ENCODE measurements at places on chromosomes 2 and 18. TPM values are rescaled to one million over a fixed set of nuclear protein-coding genes. Genes with fewer than 3 reads are reported as not detected.

COLEC12 gene
- 107 TPM for polyA plus RNA-seq

RAD51AP2 gene
- polyA plus RNA-seq = 0.69 TPM

CSRNP3 gene
- polyA plus RNA-seq = 5.4 TPM

STAT4 gene
- polyA plus RNA-seq = 8.8 TPM

FAP gene
- polyA plus RNA-seq = 51.6 TPM

ATP8B1 gene
- 18.3 TPM for polyA plus RNA-seq

TSPYL6 gene
- polyA plus RNA-seq = 0.05 TPM

ADRA2B gene
- polyA plus RNA-seq = 0.60 TPM

SERPINB3 gene
- polyA plus RNA-seq = not detected

ZSWIM2 gene
- not detected for polyA plus RNA-seq

RAPGEF4 gene
- polyA plus RNA-seq = 12.6 TPM

GRCh38 chr2:45212953-45213635, 203.8 kb upstream of the SIX2 start:
- DNase-seq = no peak

DNA sequence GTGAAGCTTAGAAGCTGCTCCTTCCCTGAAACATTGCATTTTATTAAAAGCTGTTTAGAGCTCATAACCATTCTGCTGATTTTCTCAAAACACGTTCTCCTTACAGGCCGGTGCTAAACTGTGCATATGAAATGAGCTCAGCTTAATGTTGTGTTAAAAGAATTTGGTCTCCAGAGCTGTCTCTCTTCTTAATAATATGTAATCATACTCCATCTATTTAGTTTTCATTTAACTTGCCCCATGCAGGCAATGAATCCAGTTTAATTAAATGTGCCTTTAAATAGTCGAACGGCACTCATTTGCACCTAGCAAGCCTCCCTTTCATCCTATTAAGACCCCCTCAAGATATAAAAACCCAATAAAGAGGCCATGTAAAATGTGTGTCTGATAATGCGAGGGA, 76.3 kb downstream of the HNMT start:
- DNase-seq = no peak

- peak; percentile 58 for DNase-seq
Measured at GRCh38 chr2:201440182-201440581, 11.1 kb downstream of the TRAK2 start.

GRCh38 chr2:30801821-30802455, 5.3 kb downstream of the CAPN13 start:
- no peak for DNase-seq

GRCh38 chr2:113060396-113060795, 1.4 kb downstream of the IL36RN start:
- no peak for DNase-seq

GRCh38 chr18:31821545-31822171, 61.0 kb upstream of the SLC25A52 start:
- DNase-seq = no peak

- DNase-seq = no peak
Measured at GRCh38 chr18:48886520-48887293, 64.1 kb downstream of the SMAD7 start.

DNA sequence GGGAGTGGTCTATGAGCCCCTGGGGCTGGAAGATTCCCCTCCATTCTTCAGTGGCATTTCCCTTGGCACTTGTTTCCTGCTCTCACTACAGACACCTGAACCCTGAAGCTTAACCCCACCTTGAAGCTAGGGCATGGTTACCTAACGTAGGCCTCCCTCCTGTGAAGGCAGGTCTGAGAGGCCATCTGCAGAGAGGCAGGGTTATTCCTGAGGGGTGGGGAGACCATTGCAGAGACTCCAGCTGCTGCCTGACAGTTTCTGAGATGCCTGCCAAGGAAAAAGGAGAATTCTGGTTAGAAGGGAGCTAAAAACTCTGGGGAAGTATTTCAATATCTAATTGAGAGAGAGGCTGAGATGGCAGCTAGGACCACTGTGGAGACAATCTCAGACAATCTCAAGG, 119.3 kb upstream of the NDUFV2 start:
- no peak for DNase-seq

DNA sequence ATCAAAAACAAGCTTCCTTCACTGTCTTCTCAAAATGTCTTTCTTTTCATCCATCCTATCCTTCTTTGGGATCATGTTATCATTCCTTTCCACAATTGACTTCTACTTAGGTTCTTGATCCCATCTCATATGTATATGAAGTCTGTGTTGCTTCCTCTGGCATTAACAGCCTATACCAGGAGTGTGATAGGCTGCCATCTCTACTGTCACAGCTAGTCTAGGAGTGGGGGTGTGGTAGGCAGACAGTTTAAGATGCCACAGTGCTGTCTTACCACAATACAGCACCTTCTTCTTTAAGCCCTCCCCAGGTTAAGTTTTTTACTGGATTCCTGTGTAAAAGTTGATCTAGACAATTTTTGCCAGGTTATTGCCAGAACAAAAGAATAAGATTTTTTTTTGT, 3.7 kb upstream of the HTR2B start:
- DNase-seq = no peak

DNA sequence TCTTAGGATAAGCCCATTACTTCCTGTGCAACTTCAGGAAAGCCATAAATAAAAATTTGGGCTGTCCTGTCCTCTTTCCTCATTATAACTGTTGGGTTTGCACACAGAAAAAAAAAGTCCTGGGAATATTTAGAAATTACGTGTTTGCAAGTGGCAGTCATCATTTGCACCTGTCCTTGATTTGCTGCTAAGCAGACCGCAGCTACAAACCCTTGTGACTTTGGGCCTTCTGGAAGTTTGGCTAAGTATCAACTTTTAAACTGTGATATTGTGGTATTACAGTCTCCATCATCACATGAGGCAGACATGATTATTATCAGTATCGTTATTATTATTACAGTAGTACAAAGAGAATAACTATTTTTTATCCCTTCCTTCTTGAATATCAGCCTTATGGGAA, 260.7 kb upstream of the SESTD1 start:
- no peak for DNase-seq

- DNase-seq = no peak
Measured at GRCh38 chr2:3488855-3489763, 30.2 kb downstream of the ADI1 start.

DNA sequence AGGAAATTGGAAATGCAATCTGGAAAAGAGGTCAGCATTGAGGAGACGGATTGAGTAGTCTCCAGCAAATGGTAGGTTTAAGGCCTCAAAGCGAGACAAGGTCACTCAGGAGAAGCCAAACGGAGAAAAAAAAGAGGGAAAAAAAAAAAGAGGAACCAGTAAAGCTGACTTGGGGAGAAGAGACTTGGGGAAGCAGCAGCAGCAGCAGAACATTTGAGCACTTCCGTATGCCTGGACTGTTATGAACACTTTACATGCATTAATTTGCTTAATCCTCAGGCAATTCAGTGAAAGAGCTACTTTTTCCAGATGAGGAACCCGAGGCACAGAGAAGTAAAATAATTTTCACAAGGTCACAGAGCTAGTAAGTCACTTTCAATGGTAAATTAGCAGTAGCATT, 81.3 kb downstream of the OSBPL6 start:
- DNase-seq = no peak

DNA sequence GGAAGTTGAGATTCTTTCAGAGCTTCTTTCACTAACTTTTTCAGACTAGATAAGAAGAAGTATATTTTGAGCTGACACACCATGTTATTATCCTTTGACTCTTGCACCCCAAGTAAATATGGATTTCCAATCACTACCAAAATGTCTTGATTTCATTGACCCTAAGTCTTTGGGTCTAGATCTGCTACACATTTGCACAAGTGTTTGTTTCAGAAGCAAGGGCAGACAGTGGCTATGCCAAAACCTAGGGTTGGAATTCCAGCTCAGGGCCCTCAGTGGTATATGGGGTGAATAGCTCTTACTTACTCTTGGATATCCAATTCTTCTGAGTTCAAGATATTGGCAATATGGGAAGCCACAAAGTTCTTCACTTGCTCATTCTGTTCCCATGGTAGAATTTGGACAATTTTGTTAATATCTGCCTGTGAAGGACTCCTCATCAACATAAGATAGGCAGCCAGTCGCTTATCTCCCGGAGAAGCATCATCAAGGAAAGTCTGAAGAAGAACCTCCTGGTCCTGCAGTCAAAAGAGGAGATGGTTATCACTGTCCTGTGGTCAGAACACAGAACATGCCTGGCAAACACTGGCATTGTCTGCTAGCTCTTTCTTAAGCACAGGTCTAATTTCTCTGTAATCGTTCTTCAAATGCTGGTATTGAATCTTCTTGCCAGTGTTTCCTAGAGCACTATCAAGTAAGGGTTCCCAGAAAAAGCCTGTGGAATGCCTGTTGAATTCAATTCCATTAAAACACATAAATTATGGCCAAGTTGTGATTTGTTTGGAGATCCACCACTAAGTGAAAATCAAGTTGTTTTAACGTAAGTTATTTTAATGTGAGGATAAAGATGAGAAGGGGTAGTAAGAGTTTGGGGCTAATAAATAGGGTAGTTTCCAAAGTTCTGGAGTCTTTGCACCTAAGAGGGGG, 15.6 kb downstream of the APOB start:
- no peak for DNase-seq

DNA sequence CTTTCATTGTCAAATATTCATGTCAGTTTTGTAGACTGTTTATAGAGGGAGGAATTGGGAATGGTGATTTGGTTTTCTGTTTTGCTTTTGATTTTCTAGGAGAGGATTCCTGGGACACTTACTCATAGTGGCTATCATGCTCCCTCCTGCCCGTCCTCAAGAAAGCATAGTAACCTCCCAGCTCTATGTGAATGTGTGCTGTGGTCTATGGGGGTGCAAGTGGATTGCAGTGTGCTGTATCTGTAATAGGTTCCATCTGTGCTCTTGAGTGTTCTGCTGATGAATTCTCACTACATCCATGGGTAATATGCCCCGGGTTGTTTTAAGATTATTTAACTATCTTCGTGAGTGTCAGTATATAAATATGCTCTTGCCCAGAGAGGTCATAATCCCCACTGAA, 811.3 kb downstream of the CNTNAP5 start:
- DNase-seq = no peak

GRCh38 chr18:12990641-12990966, 558 bp upstream of the CEP192 start:
- DNase-seq = no peak

DNA sequence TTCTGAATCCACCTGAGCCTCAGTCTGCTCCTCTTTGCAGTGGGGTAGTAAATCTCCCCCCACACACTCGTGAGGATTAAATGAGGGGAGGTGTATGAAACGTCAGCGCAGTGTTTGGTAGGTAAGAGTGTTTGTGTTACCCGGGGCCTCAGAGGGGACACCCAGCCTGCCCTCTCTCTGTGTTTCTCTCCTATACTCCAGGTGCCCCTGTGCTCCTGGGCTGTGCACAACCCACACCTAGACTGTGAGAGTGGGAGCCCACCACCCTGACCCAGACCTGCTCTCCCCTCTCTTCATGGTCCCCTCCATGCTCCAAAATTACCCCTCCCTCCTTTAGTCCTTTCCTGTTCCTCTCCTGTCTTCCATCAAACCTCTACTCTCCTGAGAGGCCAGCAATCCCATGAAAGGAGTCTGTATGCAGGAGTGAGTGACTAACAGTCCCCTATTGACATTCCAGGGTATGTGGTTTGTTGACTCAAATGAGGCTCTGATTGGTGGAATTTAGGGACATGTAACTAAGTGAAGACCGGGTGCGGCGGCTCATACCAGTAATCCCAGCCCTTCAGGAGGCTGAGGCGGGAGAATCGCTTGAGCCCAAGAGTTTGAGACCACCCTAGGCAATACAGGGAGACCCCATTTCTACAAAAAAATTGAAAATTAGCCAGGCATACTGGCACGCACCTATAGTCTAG, 10.4 kb downstream of the CIB4 start:
- no peak for DNase-seq

DNA sequence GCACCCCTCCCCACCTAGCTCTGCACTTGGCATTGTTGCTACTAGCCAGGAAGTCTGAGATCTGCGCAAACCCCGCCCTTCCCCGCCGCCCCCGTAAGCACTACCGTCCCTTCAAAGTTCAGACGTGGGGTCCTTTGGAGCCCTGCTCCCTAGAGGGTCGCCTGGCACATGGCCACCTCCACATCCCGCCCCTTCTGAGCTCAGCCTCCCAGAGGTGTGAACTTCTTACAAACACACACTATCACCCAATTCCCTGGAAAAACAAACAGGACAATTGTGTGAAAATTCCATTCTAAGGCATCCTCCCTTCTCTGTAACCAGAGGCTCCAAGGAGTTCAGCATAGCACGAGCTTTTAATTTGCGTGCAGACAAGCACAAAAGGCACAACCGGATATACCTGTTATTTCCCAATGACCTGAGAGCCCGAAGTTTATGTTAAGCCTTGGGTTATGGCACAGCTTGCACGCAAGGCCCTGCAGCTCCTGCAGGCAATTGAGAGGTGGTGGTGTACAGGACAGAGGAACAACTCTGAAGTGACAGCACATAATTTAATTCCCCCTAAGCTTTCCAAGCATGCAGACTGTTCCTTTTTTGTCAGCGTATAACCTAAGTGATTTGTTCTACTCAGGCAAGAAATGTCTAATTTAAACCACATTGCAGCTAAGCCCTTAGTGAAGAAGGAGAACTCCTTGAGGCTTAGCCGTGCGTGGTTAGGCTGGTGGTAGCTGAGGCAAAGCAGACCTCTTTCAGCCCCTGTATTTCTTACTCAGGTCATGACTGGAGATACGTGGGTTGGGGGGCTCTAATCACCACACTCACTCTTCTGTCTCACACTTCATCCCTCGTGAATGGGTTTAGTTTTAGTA, 20.3 kb upstream of the CYP1B1 start:
- DNase-seq = peak; percentile 68

GRCh38 chr2:8479298-8479697, 202.6 kb upstream of the ID2 start:
- DNase-seq = no peak

GRCh38 chr18:46916551-46917107, 678 bp downstream of the PIAS2 start:
- DNase-seq = peak; percentile 32

DNA sequence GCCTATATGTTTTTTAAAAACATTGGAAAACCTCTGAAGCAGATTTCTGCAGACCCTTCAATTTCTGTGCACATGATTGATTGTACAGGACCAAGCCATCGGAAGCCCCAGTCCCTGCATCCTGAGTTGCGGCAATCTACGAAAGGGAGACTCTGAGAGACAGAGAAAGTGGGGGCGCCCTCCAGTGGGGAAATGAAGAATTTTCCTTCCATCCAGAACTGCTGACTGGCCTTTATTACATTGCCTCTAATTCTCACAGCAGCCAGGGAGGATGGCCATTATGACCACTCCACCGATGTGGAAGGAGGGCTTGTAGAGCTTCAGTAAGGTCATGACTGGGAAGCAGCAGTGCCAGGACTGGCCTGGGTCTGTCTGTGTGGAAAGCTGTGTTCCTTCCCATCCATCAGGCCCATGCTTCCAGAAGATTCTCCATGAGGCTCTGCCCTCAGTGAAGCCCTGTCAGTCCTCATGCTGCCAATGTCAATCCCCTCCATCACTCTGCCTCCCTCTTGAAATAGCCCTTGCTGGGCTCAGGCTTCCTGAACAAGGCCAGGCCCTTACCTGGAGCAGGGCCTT, 20.0 kb upstream of the RESP18 start:
- no peak for DNase-seq

Measured in right lung (tissue), 10 donors.